Heart left ventricle (tissue), 16 donors: ENCODE measurements at places on chromosomes 5 and 9.

DNA sequence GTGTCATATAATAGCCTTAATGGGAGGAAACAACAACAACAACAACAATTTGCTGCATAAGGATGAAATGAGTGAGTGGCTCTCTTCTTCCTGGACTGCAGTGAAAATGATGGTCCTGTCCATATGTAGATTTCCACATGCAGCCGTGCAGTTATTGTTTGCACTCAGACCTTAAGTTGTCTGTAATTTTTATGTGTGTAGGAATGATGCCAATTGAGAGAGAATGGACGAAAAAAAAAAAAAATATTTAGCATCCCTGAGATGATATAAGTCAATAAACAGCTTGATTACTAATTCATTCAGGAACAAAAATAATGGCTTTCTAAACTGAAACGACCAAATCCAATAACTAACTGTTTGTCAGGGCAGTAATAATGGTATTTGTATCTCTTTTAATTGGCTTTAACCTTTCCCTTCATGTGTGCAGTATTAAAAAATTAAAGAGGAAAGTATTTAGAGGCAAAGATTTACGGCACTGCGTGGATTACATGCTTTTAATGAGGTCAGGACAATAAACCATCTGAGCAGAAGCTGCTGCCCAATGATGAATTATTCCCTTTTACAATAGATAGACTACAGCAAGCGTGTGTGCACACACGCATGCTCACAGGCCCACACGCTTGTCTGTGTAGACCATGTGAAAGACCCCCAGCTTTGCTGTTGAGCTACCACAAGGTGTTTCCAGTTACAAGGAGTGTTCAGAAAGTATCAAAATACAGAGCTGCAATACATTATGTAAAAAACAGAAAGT lies 459.5 kb upstream of the WWC1 start:
- DNase-seq, result no peak

- no peak for DNase-seq
These were observed 34.7 kb downstream of the INSL4 start for GRCh38 chr9:5265939-5266338.

DNA sequence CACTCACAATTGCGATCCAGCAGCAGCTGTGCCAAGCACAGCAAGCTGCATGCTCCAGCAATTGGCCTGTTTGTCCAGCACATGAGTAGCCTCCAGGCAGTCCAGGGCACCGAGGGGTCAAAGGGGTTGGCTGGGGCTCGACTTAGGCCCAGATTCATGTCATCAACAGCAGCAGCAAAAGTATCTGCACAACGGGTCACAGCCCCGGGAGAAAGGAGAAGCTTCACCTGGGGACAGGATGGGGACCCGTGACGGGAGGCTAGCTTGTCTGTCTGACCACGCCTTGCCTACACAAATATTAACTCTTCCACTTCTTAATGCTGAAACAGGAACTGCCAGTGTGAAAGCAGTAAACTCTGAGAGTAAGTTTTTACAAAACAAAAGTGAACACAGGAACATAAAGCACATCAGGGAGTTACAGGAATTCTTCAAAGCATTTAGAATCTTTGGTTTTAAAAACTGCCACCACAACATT lies 191.2 kb downstream of the PIK3R1 start:
- DNase-seq, result no peak

- no peak for DNase-seq
These were observed 1452.2 kb upstream of the ACO1 start for GRCh38 chr9:30932226-30932625.

GRCh38 chr5:1783216-1783554 lies 16.5 kb downstream of the MRPL36 start:
- DNase-seq, result peak; percentile 57

GRCh38 chr9:9215050-9215449 lies 1397.8 kb downstream of the PTPRD start:
- DNase-seq, result no peak

GRCh38 chr9:35350827-35351549 lies 138.9 kb upstream of the RUSC2 start:
- no peak for DNase-seq

DNA sequence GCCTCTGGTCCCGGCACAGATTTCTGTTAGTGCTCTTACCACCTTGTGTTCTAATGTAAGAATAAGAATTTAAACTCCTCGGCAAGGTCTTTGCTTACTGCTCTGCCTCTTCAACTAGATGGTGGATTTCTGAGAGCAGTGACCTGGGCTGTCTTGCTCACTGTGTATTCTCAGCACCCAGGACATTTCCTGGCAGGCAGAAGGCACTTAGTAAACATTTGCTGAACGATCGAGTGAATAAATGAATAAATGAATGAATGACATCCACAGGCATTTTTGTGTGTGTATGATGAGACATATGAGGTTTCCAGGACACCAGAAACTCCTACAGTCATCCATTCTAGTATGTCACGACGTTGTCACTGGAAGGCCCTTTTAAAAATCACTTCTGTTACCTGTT lies 143.2 kb downstream of the BOD1 start:
- DNase-seq, result no peak

GRCh38 chr5:73118391-73118973 lies 1.9 kb upstream of the TMEM171 start:
- DNase-seq, result no peak

GRCh38 chr5:176870110-176870591 lies 29.0 kb downstream of the HK3 start:
- no peak for DNase-seq

DNA sequence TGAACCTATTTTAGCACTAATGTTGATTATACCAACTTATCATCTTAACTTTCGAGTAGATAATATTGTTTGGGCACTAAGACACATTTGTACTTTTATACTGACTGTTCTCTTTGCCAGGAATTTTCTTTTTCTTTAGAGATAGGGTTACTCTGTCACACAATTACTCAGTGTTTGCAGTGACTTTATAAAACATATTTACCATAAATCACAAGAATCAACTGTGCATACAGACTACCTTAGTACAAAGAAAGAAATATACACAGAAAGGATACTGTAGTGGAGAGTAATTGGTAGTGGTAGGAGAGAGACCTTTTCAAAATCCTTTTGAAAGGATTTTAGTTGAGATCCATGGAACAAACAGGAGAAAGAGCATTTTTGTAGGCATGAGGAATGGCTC lies 40.3 kb downstream of the KIAA1958 start:
- DNase-seq, result no peak

DNA sequence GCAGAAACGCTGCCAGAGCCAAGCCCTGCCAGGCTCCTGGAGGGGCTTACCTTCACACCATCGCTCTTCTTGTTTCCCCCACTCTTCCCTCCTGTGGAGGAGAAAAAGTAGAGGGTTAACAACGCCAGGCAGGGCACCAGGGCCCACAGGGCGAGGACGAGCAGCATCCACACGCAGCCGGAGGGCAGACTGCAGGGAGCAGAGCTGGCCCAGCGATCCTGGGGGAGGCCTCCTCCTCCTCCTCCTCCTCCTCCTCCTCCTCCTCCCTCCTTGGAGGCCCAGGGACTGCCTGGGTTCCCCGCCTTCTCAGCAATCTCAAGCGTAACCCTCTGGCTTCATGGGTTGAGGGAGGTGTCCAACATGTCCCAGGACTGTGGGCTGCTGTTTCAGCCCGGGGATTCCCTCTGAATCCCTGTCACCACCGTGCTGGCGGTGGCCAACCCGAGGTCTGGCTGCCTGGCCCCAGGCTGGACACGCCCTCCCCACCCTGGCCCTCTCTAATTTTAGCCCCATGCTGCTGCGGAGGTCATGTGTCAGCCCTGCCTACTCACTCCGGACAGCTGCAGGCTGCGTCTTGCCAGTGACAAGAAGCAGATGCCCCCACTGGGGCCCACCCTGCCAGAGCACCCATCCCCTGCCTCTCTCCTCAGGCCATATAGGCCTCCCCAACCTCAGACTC lies 44.3 kb downstream of the CAMK2A start:
- DNase-seq, result peak; percentile 80

DNA sequence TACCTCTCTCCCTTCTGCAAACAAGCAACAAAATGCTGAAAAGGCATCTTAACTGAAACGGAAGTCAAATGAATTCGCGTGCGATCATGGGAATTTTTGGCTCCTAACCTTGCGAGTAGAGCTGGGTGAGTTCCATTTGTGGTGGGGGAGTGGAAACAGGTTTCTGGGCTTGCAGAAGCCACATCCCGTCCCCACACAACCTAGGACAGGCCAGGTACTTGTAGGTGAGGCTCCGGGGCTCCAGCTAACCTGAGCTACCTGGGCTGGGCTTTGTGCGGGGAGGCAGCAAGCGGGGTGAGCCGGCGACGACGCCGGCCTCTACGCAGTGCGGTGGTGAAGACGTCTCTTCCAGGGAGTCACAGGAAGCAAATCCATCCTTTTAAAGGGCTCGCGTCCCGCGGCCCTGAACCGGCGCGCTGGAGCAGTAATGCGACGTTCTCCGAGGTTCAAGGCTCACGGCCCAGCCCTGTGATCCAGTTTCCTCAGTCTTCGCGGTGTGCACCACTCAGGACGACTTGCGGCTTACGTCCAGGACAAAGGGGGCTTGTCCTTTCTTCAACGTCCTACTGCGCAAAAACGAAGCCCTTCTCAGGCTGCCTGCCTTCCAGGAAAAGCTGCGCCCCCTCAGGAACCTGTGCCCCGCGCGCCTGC lies 567 bp upstream of the SPIN1 start:
- peak; percentile 40 for DNase-seq

- DNase-seq, result no peak
These were observed 33.8 kb upstream of the RPL26L1 start for GRCh38 chr5:172925336-172925948.

GRCh38 chr9:89956331-89956730 lies 351.5 kb downstream of the GADD45G start:
- no peak for DNase-seq

GRCh38 chr5:67827541-67827940 lies 388.0 kb upstream of the PIK3R1 start:
- no peak for DNase-seq

DNA sequence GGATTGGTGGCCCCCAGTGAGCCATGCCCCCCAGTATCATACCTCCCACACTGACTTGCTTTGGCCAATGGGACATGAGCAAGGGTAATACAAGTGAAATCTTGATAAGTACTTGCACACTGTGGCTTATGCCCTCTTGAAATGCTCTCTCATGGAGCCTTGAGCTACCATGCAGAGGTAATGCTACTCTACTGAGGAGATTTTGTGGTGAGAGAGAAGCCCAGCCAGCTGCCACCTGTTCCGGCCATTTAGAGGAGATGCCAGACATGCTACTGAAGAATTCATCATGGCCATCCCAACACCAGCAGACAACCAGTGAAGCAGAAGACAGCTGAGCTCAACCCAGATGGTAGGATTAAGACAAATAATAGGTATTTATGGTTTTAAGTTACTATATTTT lies 299.5 kb downstream of the MEF2C start:
- no peak for DNase-seq

GRCh38 chr9:121802753-121803152 lies 151.3 kb downstream of the DAB2IP start:
- DNase-seq, result no peak

DNA sequence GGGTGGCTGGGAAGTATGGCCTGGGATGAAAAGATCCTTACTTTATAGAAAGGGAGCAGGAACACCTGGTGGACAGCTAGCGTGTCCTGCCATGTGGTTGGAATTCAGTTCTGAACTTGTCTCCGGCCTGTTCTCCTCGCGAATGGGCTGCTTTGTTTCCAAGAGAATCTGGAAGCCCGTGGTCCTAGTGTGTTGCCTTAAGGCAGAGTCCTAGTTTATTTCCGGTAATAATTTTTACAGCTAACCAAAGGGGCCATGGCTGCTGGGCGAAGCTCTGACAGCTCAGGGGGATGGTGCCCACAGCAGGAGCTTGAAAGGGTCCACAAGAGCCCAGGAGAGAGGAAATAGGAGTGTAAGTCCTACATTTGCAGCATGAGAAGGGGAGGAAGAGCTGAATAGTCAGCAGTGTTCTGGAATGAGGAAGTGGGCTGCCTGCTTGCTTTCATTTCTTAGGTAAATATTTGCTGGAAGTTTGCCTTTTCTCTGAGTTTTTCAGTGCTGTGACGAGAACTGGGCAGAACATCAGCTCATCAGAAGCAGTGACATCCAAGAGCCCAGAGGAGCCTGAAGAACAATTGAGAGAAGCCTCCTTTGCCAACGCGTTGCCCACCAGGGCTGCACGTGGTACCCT lies 13.1 kb upstream of the IGFBPL1 start:
- DNase-seq, result no peak

GRCh38 chr9:27664121-27664779 lies 91.0 kb upstream of the C9orf72 start:
- DNase-seq, result no peak

GRCh38 chr5:33209252-33209651 lies 231.5 kb upstream of the TARS1 start:
- no peak for DNase-seq

GRCh38 chr5:32231241-32231640 lies 57.1 kb upstream of the GOLPH3 start:
- DNase-seq, result no peak

DNA sequence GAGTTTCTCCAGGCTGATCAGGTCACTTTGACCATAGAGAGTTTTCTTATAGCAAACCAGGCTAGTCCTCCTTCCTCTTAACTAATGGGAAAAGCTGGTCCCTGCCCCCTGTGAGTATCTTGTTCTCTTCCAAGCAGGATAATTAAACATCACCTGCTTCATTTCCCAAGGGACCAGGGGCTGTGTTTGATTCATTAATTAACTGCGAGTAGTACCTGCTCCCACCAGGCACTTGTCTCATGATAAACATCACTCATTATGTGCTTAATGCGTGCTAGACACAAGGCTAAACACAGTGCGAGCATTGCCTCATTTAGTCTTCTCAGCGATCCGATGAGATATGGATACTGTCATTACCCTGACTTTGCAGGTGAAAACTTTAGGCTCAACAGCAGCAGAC lies 1.7 kb upstream of the FAM163B start:
- DNase-seq, result no peak

- no peak for DNase-seq
These were observed 35.3 kb downstream of the NDFIP1 start for GRCh38 chr5:142143878-142144277.

DNA sequence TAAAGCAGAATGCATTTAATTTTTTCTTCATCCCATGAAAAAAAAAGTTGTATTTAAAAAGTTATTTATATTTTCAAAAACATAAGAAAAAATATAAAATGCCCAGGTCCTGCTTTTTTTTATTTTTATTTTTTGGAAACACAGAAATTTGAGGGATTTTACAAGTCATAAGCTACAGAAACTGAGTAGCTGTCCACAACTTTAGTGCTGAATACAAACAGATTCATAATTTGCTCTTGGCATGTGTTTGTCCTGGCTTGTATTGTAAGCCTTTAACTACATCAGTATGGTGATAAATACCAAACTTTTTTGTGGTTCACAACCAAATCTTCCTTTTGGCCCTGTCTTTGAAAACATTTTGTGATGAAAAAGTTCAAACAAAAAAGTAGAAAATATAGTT lies 7.5 kb upstream of the PLCXD3 start:
- no peak for DNase-seq

GRCh38 chr9:31236344-31236743 lies 1148.1 kb upstream of the ACO1 start:
- DNase-seq, result no peak

GRCh38 chr9:79573412-79573923 lies 1.7 kb downstream of the TLE4 start:
- DNase-seq, result no peak

- DNase-seq, result no peak
These were observed 173.2 kb upstream of the CDH10 start for GRCh38 chr5:24817966-24818365.

- DNase-seq, result no peak
These were observed 110.5 kb downstream of the RASGRF2 start for GRCh38 chr5:81070571-81071255.
